ENCODE measurements at places on chromosomes 3 and 15.

DNA sequence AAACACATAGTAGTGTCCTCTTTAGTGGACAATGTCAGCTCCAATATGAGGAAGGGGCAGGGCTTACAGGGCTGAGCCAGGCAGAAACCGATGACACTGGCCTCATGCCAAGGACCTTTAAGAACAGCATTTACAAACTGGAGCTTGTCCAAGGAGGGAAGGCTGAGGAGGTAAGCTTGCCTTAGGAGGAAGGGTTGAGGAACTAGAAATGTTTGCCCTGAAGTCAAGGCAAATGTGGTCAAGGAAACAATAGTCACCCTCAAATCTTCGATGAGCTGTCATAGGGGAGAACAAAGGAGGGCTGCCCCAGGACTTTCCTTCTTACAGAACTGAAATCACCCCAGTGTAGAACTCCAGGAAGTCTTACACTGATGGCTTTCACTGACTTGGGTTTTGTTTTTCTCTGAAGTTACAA is 136.4 kb downstream of the LIPC start:
- DNase-seq: peak; percentile 15

GRCh38 chr3:171306631-171307030 is 153.6 kb downstream of the TNIK start:
- DNase-seq: no peak

- no peak for DNase-seq
These were observed 87.3 kb upstream of the THBS1 start for GRCh38 chr15:39493424-39494067.

- DNase-seq: no peak
These were observed 524.7 kb downstream of the NAALADL2 start for GRCh38 chr3:175383813-175384212.

DNA sequence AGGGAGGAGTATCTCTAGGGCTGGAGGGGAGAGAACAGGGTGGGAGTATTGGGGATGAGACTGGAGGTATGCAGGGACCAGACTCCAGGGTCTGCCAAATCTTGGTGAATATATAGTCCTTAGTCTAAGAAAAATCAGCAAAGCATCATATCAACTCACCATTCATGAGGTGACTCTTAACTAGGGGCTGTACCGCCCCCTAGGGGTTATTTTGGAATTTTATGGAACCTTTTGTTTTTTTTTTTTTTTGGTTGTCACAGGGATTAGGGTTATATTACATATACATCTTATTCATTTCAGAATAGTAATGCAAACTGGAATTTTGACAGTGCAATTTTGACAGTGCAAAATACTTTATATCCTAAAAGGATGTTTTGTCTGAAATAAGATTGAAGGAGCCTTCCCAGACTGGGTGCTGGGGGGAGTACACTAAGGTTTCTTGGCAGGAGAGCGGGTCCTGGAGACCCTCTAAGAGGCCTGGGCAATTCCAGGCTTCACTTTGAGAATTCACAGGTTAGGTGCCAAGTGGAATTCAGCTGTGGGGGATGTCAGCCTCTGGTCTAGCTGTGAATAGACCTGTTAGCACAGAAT is 7.5 kb downstream of the CMTM7 start:
- no peak for DNase-seq

GRCh38 chr3:8619548-8619947 is 25.1 kb downstream of the SSUH2 start:
- no peak for DNase-seq

DNA sequence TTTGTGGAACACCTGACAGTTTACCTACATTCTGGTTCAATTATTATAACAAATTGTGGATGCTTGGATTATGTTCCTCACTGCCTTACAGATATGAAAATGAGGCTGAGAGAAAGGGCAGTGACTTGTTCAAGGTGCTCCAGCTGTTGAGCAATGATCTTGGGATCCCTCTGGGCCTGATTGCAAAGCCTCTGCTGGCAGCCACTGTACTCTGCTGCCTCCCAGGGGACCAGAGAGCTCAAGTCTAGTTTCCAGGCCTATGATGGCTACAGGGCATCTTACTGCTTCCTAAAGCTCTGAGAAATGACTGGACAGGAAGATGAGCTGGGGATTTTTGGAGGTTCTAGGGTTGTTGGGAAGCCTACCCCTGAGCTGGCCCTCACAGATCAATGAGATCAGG is 2.3 kb upstream of the SHC4 start:
- peak; percentile 12 for DNase-seq

DNA sequence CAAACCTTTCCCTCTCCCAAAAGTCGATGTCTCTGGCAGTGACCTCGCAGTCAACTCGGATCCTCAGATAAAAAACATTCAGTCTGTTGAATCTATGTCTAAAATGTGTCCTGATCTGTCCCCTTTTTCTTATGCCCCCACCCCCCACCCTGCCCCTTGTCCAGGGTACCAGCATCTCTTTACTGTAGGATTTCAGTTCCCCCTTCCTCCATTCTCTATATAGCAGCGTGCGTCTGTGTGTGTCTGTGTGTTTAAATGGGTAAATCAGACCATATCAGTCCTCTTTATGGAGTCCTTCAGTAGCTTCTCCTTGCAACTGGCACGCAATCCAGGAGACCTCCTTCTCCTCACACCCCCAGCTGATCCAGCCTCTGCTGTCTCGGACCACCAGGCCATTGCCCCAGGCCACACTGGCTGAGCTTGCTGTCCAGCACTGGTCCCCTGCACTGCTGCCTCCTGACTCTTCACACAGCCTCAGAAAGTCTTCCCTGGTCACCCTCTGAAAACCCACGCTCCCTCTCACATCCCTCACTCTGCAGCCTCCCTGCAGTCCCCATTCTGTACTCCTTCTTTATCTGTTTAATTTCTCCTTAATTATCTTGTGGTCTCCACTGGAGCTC is 1.5 kb downstream of the LRRK1 start:
- no peak for DNase-seq

DNA sequence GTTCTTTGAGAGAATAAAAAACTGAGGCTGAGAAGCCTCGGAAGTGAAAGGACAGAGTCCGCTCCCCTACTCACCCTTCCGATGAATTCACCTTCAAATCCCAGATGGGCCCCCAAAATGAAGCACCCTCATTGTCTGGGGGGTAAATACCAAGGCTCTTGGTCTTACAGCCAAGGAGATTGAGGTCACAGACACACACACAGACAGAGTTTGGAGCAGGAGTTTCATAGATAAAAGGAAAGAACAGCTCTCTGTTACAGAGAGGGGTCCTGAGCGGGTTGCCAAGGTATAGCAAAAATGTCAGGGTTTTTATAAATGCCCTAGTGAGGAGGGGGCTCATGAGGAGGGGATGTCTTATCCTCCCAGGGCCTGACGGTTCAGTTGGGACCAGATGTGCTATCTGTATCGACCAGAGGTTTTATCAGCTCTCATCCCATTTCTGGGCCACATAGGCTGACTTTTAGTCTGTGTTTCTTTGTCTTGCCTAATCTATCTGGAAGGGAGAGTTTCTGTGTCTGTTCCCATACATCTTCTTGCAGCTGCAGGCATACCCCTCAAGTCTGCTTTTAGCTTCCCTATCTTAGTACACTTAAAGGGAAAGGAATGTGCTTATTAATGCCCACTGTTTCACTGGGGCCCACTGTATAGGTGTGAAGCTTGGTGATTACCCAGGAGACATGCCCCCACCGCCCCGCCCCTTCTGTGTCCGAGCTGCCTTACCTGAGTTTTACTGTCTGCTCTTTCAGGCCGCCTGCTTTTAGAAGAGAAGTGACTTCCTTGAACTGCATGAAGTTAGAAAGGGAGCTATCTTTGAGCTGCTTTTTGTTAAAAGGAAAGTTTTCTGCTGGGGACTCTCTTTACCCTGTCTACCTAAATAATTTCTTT is 66.8 kb upstream of the ATP11B start:
- DNase-seq: no peak

DNA sequence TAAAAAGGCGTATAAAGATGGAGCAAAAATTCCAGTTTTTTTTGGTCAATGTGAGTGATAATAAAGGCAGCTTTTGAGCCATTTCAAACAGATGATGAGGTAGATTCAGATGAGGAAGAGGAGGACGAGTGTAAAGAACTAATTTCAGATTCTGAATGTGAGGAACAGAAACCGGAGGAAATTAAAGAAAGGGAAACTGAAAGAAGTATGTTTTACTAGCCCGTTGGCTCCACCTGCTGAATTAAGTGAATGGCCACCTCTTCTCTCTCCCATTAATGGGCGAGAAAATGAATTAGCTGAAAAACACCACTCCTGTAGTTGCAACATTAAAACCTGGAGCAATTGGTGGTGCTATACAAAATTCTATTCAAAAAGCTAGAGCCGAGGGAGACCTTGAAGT is 55.4 kb downstream of the CYP19A1 start:
- no peak for DNase-seq

DNA sequence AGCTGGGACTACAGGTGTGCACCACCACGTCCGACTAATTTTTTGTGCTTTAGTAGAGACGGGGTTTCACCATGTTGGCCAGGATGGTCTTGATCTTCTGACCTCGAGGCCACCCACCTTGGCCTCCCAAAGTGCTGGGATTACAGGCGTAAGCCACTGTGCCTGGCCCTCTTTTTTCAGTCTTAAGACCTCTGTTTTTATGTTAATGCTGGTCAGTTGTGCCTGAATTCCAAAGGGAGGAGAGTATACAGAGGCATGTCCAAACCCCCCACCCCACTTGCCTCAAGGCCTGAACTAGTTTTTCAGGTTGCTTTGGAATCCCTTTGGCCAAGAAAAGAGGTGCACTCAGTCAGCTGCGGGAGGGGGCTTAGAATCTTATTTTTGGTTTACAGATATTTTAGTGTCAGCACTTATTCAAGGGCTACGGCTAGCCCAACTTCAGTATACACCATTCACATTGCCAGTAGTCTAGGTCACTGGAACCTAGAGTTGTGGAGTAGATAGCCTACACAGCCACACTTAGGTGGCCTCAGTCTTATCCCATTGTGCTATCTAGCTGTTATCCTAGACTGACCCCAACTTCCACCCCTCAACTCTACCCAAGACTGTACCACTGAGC is 128.0 kb upstream of the TPM1 start:
- DNase-seq: no peak

- DNase-seq: no peak
These were observed 32.3 kb upstream of the CRTC3 start for GRCh38 chr15:90497376-90497775.

- no peak for DNase-seq
These were observed 4.8 kb downstream of the ADAMTSL3 start for GRCh38 chr15:83658430-83659416.

DNA sequence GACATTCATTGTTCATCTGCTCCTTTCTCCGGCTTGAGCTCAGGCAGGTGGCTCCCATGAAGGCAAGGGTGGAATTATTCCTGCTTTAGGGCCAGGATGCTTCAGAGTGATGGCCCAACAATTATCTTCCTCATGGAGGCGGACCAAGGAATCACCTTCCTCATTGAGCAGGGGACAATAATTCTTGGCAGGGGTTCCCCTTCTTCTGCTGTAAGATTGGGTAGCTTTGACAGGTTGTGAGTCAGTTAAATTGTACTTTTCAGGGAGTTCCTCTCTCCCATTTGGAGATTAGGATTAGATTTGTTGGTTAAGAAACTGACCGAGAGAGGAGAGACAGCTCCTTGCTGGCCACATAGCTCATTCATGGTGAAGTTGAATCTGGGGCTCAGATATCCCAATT is 31.4 kb upstream of the CD47 start:
- DNase-seq: no peak

GRCh38 chr15:91783008-91783407 is 70.5 kb upstream of the SLCO3A1 start:
- no peak for DNase-seq

GRCh38 chr3:115321400-115321805 is 174.3 kb upstream of the ZBTB20 start:
- DNase-seq: no peak

GRCh38 chr15:63392361-63393009 is 10.8 kb upstream of the CA12 start:
- no peak for DNase-seq

DNA sequence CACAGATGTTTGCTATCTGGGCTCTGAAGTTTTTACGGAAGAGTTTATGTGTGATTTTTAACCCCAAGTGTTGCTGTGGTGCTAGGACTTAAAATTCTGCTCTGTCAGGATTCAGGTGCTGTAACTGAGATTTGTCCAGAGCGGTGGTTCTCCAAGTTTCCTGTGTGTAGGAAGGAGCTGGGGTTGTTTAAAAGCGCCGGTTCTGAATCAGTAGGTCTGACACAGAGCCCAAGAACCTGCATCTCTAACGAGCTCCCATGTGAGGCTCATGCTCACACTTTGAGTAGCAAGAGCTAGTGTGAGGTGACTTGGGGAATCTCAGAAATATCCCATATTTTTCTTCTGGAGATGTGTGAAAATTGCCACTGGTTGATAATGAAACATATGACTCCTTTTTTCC is 325.5 kb downstream of the SATB1 start:
- no peak for DNase-seq

DNA sequence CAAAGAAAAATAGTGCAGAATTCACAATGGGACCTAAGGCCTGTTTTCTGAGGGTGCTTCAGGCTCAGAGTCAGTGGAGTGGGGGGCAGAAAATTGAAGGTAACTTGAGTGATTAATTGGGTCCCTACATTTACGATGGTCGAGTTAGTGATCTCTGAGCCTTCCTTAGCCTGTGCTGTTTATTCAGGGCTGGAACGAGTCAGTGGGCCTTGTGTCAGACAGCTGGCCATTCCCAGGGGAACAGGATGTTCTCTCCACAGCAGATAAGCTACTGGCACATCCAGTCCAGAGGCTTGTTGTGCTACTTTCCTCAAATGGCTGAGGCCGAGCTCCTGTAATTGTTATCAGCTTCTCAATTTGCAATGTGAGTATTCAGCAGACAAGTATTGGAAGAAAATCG is 29.2 kb upstream of the CNTN3 start:
- DNase-seq: no peak

DNA sequence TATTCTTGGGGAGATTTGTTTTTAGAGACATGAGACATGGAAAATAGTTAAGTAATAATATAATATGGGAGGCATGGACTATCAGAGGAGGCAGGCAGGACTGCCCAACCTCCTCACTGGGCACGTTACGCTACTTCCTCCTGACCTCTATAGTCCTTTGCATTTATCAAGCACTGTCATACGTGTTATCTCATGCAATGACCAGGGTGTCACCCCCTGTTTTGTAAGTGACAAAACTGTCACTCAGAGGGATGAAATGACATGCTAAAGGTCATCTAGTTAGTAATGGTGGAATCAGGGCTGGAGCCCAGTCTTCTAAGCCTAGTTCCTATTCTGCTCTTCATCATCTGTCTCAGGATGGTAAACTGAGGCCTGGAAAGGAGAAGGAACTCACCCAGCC is 66.7 kb downstream of the ST6GAL1 start:
- DNase-seq: no peak

DNA sequence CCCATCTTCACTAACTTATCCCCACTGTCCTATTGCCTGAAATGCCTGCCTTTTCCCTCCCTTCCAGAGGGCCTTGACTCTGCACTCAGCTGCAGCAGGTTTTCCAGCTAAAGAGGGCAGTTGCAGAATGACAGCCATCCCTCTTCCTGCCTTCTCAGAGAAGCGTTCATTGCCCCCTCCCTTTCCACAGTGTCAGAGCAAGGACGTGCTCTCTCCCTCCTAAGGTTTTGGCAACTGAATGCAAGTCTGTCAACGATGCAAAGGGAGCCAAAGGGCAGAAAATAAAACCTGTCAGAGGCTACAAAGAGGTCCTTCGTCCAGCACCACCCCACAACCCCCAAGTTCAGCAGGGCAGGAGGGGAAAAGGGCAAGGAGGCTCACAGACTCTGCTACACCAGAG is 230.1 kb upstream of the THBS1 start:
- no peak for DNase-seq
